GM03348 (cell line): ENCODE measurements at places on chromosomes 16 and 17.

DNA sequence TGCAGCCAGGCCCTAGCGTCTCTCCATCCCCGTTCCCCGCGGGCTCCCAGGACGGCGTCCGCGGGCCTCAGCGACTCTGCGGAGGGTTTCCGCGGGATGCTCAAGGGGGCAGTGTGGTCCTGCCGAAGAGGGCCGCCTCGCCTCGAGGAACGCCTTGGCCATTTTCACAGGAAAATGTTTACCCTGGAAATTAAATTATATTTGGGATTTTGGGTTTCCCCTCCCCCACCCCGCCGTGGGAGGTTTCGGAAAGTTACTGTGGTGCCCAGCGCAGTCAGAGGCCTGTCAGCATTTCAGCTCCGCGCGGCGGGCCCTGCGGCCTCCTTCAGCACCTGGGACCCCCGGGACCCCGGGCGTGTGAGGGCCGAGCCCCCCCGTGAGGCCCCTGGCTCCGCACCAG is 94.5 kb downstream of the PCTP start:
- DNase-seq, result peak; percentile 73

DNA sequence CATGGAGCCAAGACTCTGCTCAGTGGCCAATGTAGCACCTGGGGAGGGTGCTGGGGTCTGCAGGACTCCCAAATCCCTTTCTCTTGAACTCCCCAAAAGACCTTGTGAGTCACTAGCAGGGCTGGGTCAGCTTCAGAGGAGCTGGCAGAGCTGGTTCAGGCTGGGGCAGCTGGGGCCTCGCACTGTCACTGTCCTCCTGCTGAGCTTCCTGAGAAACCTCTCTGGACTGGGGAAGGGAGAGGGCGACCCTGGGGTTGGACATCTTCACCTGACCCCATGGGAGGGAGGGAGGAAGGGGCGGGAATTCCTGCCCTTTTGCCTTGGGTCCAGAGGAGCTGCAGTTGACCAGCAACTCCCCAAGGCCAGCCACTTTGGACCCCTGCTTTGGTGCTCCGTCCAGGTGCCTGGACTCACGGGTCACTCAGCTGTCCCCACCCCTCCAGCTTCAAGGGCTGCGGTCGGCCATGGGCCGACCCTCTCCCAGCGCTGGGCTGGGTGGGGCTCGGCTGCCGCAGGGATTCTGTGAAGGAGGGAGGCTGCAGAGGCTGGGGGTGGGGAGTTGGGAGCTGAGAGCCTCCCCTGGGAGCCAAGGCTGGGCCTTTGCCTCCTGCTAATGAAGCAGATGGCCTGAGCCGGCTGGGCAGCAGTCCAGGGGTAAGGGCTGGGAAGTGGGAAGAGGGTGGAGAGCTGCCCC is 9.2 kb downstream of the FMNL1 start:
- peak; percentile 55 for DNase-seq

DNA sequence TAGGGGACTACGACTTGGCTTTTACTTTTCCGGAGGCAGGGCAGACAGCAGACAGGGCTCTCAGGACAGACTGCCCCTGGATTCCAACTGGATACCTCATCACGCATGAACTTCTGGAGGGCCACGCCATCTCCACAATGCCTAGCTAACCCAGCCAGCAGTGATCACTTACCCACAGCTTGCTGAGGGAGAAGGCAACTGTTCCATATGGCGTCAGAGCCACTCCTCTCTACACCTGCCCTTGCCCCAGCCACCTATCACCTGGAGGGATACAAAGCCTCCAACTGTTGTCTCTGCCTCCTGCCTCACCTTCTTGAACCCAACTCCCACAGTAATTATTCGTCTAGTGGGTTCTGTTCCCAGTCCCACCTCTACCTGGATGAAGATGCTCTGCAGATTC is 8.8 kb downstream of the MYO19 start:
- DNase-seq, result no peak

- no peak for DNase-seq
Observed at GRCh38 chr16:53515811-53516210, 12.8 kb upstream of the AKTIP start.

DNA sequence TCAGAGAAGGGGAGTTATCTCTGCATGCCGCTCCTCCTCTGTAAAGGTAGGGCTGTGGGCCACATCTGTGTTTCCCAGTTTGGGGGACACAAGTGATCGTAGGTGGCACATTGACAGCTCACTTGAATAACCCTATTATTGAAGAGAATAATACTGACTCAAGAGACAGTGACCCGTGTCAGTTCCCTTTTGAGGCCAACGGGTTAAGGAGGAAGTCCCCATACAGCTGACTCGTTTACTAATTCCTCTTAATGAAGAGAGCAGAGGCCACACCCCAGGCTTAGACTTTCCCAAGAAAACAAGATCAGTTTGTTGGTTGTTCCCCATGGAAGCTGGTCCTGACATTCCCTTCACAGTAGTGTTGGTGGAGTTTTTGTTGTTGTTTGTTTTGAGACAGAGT is 33.0 kb downstream of the IL4R start:
- DNase-seq, result no peak

- DNase-seq, result peak; percentile 92
Observed at GRCh38 chr16:55480228-55480655, 1.2 kb downstream of the MMP2 start.

DNA sequence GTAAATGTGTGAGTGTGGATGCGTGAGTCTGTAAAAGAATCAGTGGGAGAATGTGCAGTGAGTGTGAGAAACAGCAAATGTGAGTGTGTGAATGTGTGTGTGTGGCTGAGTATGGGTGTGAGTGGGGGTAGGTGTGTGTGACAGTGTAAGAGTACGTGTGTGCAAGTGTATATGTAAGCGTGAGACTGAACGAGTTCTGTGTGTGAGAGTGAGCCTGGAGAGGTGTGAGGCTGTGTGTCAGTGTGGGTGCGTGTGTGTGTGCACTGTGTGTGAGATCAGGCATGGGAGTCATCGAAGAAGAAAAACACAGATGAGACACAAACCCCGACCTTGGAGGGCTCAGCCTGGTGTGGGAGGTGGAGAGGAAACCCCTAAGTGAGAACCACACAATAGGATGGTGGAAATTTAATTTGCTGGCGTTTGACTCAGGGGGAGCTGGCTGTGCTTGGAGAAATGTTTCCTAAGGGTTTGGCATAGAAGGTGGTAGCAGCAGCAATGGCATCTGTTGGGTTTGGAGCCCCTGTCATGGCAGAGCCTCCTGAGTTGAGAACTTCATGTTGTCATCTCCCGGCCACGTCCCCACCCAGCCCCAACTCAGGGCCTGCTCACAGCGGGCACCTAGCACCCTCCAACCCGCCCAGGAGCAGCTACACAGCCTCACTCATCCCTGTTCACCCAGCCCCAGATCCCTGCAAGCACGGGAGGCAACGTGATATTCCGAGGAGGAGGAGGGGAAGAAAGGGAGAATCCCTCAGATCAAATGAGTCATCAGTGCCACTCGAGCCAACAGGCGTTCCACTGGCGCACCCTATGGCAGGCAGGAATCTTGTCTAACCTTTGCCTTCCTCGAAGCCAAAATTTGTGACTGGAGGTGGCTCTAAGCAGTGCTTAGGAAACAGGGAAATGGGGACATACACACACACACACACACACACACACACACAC is 14.3 kb upstream of the NUBP1 start:
- DNase-seq, result peak; percentile 60
